Spinal cord (tissue), 10 donors: ENCODE measurements at places on chromosomes 3 and 15. TPM values are rescaled to one million over a fixed set of nuclear protein-coding genes. Genes with fewer than 3 reads are reported as not detected.

The ANKRD63 gene
- 0.14 TPM for polyA plus RNA-seq

The CACNA2D2 gene
- 59.2 TPM for polyA plus RNA-seq

The LRRC58 gene
- 16.6 TPM for polyA plus RNA-seq

The TLE3 gene
- 43.8 TPM for polyA plus RNA-seq

The ZNF662 gene
- polyA plus RNA-seq, result 23.1 TPM

The CASR gene
- 1.3 TPM for polyA plus RNA-seq

The FAM81A gene
- 24.8 TPM for polyA plus RNA-seq

The ISG20 gene
- polyA plus RNA-seq, result 6.0 TPM

The GOLGA8J gene
- polyA plus RNA-seq, result 0.90 TPM

DNA sequence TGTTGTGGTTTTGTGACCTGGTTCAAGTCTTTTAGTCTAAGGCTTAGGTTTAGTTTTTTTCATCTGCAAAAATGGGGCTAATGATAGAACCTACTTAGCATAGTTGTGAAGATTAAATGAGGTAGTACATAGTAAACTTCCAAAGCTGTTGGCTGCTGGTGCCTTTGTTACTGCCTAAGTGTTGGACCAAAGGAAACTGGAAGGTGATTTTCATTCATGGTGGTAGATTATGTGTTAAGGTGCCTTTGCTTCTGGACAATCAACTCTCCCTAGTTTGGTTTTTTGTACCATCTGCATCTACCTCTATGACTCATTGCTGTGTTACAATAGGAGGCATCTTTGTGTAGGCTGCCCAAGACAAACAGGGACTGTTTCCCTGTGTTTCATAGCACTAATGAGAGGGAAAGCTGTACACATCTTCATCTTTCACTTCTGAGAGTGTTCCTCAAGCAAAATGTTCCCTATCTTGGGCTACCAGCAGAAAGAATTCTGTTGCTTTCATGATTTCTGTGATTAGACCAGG lies 3.2 kb downstream of the MAP2K1 start:
- DNase-seq, result no peak

- DNase-seq, result no peak
These were observed 299.0 kb downstream of the NR2F2 start for GRCh38 chr15:96629511-96629910.

GRCh38 chr15:97027772-97028171 lies 697.3 kb downstream of the NR2F2 start:
- no peak for DNase-seq

GRCh38 chr3:72376956-72377710 lies 471.1 kb downstream of the SHQ1 start:
- no peak for DNase-seq

- DNase-seq, result no peak
These were observed 60.8 kb downstream of the RGMA start for GRCh38 chr15:93028111-93028631.

DNA sequence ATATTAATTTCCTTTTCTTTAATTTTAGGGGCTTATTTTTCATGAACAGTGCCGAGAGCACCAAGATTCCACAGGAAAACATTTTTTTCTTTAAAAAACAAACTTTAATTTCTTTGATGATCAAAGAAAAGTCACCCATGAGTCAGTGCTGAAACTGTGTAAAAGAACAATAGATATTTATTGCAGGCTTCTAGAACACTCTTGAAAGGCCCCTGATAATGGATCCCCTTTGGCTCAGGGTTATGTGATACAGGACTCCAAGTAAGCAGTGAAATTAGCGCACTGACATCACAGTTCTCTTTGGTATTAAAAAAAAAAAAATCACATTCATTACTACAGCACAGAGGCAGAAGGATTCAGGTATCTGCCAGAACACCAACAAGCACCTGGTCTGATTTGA lies 66.1 kb upstream of the MYZAP start:
- no peak for DNase-seq

GRCh38 chr3:101513419-101513986 lies 491 bp upstream of the SENP7 start:
- no peak for DNase-seq

DNA sequence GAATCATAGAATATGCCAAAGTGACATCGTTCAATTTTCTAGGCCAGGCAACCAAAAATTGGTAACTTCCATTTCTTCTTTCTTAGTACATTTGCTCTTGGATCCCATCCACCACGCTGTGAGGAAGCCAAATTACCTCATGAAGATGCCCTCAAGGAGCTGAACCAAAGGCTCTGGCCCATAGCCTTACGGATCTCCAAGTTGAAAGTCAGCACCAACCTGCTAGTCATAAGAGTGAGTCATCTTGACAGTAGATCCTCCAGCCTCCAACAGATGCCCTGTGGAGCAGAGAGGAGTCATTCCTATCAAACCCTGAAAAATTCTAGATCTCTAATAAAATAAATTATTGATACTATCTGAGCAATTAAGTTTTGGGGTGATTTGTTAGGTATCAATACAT lies 322.5 kb upstream of the COL8A1 start:
- no peak for DNase-seq

DNA sequence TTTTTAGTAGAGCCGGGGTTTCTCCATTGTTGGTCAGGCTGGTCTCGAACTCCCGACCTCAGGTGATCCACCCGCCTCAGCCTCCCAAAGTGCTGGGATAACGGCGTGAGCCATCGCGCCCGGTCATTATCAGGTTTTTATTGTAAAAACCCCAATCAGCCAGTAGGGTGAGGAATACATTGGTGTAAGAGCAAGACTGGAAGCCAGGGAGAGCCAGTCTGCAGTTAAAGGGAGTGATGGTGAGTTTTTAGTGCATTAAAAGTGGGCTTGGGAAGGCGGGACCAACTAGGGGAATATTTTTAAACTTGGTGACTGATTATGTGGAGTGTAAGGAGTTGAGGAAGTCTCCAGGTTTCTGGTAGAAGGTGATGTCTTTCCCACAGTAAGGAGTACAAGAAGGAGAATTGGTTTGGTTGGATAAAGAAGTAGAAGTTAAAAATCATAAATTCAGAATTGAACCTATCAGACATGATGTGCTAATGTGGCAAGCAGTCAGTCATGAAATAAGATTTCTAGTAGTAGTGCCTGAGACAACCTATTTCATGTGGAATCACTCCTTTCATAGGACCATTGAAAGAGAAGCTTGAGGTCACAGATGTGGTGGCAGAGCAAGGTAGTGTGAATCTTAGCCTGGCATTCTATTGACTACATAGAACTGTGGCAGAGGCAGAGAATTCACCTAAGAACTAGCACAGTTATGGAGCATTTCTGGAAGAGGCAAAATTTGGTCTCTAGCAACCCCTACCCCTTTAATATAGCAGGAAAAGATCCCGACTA lies 2.4 kb upstream of the DCBLD2 start:
- no peak for DNase-seq

DNA sequence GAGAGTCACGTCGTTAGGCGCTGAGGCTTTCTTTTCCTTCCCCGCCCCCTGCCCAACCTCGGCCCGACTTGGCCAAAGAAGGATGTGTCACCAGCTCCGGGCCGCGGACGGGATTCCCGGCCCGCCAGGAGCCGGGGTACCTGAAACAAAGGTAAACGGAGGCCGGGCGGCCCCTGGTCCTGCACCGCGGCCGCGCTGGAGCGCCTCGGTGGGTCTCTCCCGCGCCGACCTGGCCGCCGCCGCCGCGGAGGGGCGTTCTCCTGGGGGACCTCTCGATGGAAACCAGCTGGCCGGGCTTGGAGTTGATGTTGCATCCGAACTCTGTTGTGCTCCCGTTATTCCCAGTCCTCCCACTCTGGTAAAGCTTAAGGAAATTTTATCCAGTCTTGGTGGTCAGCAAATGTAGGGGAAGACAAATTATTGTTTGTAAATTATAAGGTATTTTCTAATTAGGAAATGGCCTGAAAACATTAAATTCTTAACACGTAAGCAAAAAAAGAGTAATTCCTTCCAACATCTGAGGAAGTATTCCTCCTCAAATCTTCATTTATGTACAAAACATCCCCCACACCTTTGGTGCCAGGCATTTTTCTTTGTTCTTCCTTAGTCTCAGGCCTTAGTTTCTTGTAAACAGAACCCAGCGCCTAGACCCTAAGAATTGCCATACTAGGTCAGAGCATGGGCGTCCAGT lies 888 bp downstream of the PPP2R3A start:
- DNase-seq, result peak; percentile 76

- DNase-seq, result no peak
These were observed 63.3 kb downstream of the ZNF106 start for GRCh38 chr15:42427429-42428223.

DNA sequence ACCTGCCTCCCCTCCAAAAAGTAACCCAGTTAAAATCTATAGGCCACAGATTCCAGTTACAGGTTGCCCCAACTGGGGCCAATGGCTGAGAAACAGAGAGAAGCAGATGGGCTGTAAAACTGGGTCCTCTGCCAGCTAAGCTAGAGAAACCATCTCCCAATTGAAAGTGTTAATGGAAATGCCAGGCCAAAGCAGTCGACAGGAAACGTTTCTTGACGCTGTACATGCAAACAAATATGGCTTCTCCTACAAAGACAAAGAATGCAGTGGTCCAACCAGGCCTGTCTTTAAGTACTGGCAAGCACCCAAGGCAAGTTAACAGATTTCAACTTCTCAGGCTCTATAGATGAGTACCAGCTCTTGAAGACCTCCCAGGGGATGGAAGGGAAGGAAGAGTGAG lies 71.3 kb downstream of the MAGI1 start:
- DNase-seq, result no peak
